G401 (cell line): ENCODE measurements at places on chromosomes 7 and 10. TPM values are rescaled to one million over a fixed set of nuclear protein-coding genes. Genes with fewer than 3 reads are reported as not detected.

MYPN gene
- total RNA-seq = 0.06 TPM in 1 of 2 replicates, not detected in the other

ENKUR gene
- not detected in 2 replicates for total RNA-seq

STX1A gene
- 2.5 and 6.5 TPM in 2 replicates for total RNA-seq

ANKRD1 gene
- total RNA-seq = 2.3 TPM in 2 replicates

TMEM72 gene
- total RNA-seq = not detected in 2 replicates

CPN1 gene
- not detected in 2 replicates for total RNA-seq

LRRC17 gene
- 0.58 and 2.1 TPM in 2 replicates for total RNA-seq

GPR26 gene
- total RNA-seq = not detected in 2 replicates

PARD3 gene
- total RNA-seq = 55.1 and 61.9 TPM in 2 replicates

PDE1C gene
- total RNA-seq = not detected in 2 replicates

SFMBT2 gene
- total RNA-seq = 0.06 TPM in 1 of 2 replicates, not detected in the other

CFAP43 gene
- total RNA-seq = 0.58 and 4.6 TPM in 2 replicates

HUS1 gene
- 7.5 and 10.9 TPM in 2 replicates for total RNA-seq

PDE6C gene
- not detected in 2 replicates for total RNA-seq

METTL27 gene
- total RNA-seq = not detected in 2 replicates

C1QL3 gene
- total RNA-seq = not detected in 2 replicates
